ENCODE measurements at places on chromosomes 4 and X. TPM values are rescaled to one million over a fixed set of nuclear protein-coding genes. Genes with fewer than 3 reads are reported as not detected.

Gene INTS6L
- total RNA-seq, result 1.9 TPM

Gene PPEF2
- total RNA-seq, result not detected

DNA sequence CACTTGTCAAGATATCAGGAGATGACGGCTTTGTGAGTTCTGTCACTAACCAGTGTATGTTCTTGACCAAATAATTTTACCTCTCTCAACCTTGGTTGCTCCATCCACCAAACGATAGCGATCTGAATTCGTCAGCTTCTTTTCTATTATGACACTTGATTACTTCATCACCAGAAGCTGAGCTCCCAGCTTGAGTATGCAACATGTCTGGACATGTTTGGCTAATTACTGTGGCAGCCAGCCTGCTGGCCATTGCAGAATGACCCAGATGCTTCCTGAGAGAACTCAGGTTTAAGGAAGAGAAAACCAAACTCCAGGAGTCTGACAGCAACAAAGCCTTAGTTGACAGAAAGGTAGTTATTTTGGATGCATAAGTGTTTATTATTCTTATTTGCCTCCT lies 46.4 kb upstream of the PARM1 start:
- DNase-seq, result no peak

DNA sequence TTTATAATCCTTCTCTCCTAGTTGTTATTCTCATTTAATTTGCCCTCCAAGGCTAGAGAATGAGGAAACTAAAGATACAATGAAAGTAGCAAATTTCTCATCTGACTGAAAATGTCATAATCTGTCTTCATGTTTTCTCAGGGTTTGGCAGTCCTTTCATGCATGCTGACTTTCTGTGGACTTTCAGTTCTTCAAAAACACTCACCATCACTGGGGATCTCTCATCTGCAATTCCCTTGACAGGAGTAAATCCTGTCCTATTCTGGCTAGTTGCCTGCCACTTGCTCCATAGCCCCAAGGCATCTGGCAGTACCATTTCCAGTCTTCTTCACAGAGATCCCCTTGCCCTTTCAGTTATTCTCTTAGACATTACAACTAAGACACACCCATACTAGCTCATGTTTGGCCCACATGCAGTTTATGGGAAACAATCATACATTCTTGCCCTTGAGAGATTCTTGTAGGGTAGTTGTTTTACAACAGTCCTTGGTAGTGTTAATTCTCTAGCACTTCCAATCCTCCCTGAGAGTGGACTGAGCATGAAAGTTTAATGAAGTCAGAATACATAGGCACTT lies 449.7 kb upstream of the KLHL4 start:
- DNase-seq, result no peak

- no peak for DNase-seq
Observed at GRCh38 chrX:47278691-47279090, 45.9 kb downstream of the USP11 start.

DNA sequence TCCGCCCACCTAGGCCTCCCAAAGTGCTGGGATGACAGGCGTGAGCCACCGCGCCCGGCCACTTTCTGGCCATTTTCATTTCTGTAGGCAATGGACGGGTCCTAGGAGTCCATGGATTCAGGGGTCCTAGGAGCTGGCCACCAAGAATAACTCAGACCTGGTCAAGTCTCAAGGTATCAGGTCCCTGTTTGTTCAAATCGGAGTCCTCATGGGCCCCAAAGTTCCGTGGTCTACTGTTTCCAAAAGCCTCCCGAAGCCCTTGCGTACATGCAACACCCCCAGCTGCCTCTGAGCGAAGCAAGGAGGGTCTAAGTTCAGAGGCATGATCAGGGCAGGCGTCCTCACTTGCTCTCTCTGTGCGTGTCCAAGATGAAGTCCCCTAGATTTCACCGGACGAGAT lies 30.1 kb downstream of the P2RY8 start:
- DNase-seq, result no peak

All from liver (tissue), 10 donors.